Activated CD8-positive, alpha-beta memory T cell treated with anti-CD3 and anti-CD28 coated beads for 1 hour (primary cell): ENCODE measurements at places on chromosomes 6 and 20.

- DNase-seq = no peak
Measured at GRCh38 chr20:31497838-31498540, 16.3 kb upstream of the HM13 start.

DNA sequence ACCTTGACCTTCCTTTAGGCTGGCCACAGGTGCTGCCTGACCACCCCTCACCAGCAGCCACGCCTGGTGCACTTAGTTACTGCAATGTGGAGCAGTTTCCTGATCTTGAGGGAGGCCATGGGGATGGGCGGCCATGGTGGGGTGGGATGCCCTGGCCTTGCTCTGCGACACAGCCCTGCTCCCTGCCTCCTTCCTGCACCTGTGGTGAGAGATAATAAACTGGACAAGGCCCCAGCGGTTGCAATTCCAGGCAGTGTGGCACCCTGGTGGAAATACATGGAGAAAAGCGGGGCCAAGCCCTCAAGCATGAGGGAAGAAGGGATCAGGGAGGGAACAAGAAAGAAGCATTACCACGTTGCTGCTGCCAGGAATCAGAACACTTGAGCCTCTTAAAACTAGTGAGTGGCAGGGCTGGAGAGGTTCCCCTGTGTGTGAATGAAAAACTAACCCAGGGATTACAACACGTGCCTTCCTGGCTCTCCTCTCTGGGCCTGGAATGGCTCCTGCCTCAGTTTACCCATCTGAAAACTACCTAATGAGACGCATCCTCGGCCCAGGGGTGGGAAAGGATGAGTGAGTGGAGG, 213.2 kb downstream of the LY86 start:
- no peak for DNase-seq

DNA sequence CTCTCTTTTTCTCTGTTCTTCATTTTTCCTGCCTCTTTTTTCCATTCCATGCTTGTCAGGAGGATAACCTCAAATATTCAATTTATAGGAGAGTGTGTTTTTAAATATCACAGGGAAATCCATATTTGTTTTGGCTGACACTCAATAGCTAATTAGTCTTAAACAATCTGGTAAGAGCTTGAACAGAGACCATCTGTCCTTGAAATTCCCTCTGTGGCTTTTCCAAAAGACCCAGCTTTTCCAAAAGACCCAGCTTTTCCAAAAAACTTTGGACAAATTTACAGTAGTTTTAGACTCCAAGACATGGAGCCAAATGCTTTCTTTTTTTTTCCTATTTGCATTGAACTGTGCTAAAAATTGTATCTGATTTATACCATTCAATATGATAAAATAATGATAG, 127.4 kb upstream of the FAM83B start:
- no peak for DNase-seq

DNA sequence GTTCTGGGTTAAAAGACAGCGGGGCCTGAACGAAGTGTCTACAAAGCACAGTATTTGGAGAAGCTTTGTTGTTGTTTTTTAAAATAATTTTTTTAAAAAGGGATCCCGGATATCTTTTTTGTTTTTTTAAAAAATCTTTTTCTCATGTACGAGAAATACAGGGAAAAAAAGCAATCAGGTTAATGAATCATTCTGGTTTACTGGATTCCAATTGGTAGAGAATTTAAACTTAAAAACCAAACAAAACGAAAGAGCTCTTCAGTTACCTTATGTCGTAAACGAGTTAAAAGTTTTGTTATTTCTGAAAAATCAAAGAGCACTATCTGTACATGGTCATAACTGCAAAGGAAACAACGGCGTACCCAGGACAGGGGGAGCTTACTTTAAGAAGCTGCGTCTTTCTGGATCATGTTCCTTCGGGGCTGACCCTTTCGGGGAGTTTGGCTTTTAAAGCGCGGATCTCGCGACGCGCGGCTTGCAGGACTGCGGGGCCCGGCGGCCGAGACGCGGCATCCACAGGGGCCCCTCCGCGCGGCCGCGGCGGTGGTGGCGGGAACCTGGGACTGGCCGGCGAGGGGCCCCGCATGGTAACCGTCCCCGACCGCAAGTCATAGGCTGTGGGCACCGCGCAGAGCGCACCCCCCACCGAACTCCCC, 927 bp downstream of the IL20RA start:
- no peak for DNase-seq

GRCh38 chr6:137240168-137240567, 21.0 kb upstream of the IFNGR1 start:
- no peak for DNase-seq

- DNase-seq = no peak
Measured at GRCh38 chr6:8859501-8859900, 424.2 kb upstream of the SLC35B3 start.

- no peak for DNase-seq
Measured at GRCh38 chr6:151018046-151018445, 152.5 kb downstream of the MTHFD1L start.

DNA sequence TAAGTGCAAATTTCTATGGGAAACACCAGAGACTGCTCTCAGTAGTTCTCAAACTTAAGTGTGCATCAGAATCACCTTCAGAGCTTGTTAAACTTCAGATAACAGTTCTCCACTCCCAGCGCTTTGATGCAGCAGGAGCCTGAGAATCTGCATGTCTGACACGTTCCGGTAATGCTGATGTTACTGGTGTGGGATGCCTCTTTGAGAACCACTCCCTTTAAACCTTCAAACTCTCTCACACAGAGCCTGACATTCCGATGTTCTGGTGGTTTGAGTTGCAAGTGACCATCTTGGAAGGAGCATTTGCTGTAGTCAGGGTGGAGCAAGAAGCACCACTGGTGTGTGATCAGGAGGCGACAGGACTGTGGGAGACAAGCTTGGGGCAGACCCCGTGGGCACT, 57.9 kb downstream of the OTOR start:
- DNase-seq = no peak

DNA sequence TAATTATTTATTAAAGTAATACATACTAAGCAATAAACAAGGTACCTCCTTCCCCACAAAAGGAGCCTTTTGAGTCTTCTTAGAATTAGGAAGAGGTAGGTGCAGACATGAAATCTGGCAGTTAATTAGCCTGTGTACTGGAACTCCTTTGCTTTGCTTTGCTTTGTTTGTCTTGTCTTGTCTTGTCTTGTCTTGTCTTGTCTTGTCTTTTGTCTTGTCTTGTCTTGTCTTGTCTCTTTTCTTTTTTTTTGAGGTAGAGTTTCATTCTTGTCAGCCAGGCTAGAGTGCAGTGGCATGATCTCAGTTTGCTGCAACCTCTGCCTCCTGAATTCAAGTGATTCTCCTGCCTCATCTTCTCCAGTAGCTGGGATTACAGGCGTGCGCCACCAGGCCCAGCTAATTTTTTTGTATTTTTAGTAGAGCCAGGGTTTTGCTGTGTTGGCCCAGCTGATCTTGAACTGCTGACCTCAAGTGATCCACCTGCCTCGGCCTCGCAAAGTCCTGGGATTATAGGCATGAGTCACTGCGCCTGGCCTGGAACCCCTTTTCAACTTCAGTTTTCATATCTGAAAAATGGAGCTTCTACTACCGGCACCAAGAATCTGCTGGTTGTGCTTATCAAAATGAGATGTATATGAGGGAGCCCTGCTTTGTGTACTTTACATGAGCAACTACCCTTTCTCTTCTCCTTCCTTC, 301.2 kb downstream of the CDKAL1 start:
- no peak for DNase-seq

DNA sequence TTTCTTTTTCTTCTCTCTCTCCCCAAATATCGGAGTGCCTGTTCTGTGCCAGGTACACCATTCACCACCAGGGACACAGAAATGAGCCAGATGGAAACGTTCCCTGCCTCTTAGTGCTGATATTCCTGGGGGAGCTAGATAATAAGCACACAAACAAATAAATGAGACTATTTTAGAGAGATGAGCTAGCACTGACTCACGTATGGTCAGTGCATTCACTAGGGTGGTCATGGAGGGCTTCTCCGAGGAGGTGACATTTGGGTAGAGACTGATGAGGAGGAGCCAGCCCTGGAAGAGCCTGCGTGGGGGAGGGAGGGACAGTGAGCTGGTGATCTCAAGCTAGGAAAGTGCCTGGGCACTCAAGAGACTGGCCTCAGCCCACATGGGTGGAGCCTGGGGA, 252.3 kb upstream of the KCNG1 start:
- DNase-seq = no peak

- DNase-seq = no peak
Measured at GRCh38 chr20:3660262-3661059, 2.7 kb downstream of the GFRA4 start.

- DNase-seq = no peak
Measured at GRCh38 chr20:19701429-19701828, 56.6 kb upstream of the RIN2 start.

GRCh38 chr6:27786048-27786447, 126.1 kb downstream of the OR2B2 start:
- no peak for DNase-seq

GRCh38 chr6:89501753-89502152, 68.8 kb downstream of the ANKRD6 start:
- no peak for DNase-seq

DNA sequence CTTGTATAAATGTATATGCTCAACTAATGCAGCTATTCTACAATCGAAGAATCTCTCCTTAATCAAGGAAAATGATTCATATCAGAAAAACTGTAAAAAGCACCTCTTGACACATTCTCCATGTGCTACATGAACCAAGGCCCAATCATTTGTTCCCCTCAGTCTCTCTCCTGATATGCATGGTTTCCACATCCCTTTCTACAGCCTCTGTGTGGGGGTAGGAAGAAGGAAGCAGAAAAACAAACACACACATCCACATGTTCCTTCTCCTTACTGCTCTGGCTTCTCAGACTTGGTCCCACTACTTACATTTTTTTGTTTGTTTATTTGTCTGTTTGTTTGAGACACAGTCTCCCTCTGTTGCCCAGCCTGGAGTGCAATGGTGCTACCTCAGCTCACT, 510.5 kb downstream of the PRKN start:
- DNase-seq = no peak

DNA sequence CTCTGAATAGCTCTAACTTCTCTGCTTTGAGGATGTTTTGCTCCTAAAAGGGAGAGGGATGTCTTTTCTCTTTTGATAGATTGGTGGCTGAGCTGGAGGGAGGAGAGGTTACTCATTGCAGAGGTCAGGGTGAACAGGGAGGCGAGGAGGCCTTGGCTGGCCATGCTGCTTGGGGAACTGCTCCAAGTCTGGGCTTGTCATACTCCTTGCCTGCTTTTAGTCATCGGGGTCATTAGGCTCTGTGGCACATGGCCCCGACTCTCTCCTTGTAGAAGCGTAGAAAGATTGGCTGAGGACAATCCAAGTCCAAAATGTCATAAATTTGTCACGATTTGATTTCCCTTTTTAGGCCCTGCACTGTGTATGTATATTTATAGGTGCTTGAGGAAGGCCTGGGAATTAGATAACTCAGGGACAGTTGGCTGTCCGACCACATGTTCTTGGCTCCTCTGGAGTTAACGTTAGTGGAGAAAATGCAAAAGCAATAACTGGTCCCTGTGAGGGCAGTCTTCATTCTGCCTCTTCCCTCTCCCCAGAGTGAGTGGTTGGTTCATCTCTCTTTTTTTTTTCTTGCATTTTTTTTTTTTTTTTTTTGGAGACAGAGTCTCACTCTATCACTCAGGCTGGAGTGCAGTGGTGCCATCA, 160.1 kb downstream of the SCP2D1 start:
- no peak for DNase-seq

GRCh38 chr6:80210618-80211017, 104.1 kb downstream of the BCKDHB start:
- no peak for DNase-seq

GRCh38 chr20:8540466-8540865, 408.4 kb downstream of the PLCB1 start:
- DNase-seq = no peak

- DNase-seq = no peak
Measured at GRCh38 chr6:70099732-70100131, 203.2 kb downstream of the COL9A1 start.

DNA sequence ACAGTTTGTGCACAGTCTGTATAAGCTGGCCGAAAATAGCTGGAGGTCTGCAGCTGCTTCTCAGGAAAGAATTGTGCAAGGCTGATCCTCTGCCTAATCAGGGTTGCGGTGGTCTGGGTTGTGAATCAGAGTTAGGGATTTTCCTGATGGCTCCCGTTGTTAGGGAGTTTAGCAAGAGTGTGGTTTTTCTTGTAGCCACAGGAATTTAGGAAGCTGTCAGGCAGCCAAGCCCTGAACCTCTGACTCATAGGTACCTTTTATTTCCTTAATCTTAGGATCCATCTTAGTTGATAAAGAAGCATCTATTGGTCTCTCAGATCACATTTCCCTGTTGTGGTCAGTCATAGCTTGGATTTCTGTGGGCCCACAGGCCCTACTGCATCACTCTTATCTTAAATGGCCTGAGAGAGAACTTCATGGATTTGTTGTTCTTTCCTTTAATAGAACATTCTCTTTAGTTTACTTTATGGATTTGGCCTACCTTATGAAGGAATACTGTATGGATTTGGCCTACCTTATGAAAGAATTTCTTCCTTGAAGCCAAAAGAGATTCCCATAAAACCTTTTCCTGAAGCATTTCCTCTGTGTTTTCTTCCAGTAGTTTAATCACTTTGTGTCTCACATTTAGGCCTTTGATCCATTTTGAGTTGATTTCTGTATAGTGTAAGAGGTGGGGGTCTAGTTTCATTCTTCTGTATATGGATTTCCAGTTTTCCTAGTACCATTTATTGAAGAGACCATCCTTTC, 10.3 kb downstream of the KIF25 start:
- no peak for DNase-seq

- no peak for DNase-seq
Measured at GRCh38 chr6:106064756-106065155, 21.4 kb upstream of the PRDM1 start.

- no peak for DNase-seq
Measured at GRCh38 chr6:148398678-148399077, 56.0 kb downstream of the SASH1 start.

DNA sequence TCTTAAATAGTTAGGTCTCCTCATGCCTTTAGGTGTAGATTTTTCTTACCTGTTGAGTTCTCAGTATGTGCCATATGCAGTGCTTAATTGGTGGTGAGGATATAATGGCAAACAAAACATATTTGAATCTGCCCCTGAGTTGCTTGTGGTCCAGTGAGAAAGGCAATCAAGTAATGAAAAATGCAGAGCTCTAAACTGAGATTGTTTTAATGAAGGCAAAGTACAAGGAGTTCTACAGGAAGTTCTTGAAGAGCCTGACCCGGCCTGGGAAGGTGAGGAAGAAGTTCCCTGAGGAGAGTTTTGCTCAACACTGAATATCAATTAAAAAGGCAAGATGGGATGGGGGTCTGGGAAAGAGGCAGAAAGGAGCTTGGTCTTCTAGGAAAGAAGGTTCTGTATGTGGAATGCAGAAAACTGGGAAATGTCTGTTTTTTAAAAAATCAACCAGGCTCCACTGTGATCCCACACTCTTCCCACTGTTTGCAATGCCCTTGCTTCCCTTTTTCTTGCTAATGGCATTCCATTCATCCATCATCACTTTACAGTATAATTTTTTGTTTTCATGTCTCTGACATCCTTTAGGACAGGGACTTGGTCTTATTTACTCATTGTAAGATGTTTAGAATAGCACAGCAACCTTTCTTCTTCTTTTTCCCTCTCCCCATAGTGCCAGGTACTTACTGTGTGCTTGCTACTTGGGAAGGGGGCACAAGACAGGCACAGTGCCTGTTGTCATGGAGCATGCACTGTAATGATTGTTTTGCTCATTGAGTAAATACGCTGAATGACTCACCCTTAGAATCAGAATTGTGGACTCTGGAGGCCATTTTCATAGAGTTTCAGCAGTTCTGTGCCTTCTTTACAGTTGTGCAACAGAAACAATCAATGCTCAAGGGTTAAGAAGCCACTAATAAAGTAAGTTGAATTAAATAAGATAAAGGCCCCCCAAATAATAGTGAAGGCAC, 64.3 kb downstream of the ANKS1A start:
- DNase-seq = no peak

- no peak for DNase-seq
Measured at GRCh38 chr6:140546640-140547039, 1172.2 kb upstream of the CITED2 start.

GRCh38 chr20:40090236-40090635, 598.8 kb downstream of the MAFB start:
- no peak for DNase-seq
